ENCODE measurements at places on chromosomes 3 and 15. TPM values are rescaled to one million over a fixed set of nuclear protein-coding genes. Genes with fewer than 3 reads are reported as not detected.

Gene CLDN18
- total RNA-seq: not detected

Gene CCR1
- not detected for total RNA-seq

Gene LAMB2
- total RNA-seq: 112 TPM

Gene TMEM207
- not detected for total RNA-seq

Gene GOLGA8G
- total RNA-seq: not detected

Gene DLL4
- total RNA-seq: not detected

Gene FAIM
- 9.2 TPM for total RNA-seq

Gene LRRC31
- not detected for total RNA-seq

Gene RAB5A
- total RNA-seq: 31.6 TPM

Gene PSTPIP1
- total RNA-seq: 0.42 TPM

Gene CCR3
- total RNA-seq: not detected

Gene FAM81A
- 0.78 TPM for total RNA-seq

Gene CHRNB4
- total RNA-seq: not detected

Gene GASK1A
- total RNA-seq: 0.07 TPM

Gene AEN
- 30.0 TPM for total RNA-seq

Gene KIF7
- total RNA-seq: 1.9 TPM
